ENCODE measurements at places on chromosomes 4 and X. TPM values are rescaled to one million over a fixed set of nuclear protein-coding genes. Genes with fewer than 3 reads are reported as not detected.

GRCh38 chr4:20538905-20539304 lies 161.4 kb upstream of the PACRGL start:
- no peak for DNase-seq

REPS2 gene
- 11.3 TPM for total RNA-seq

GRCh38 chr4:154506253-154506652 lies 14.7 kb upstream of the DCHS2 start:
- no peak for DNase-seq

HSFX4 gene
- not detected for total RNA-seq

DNA sequence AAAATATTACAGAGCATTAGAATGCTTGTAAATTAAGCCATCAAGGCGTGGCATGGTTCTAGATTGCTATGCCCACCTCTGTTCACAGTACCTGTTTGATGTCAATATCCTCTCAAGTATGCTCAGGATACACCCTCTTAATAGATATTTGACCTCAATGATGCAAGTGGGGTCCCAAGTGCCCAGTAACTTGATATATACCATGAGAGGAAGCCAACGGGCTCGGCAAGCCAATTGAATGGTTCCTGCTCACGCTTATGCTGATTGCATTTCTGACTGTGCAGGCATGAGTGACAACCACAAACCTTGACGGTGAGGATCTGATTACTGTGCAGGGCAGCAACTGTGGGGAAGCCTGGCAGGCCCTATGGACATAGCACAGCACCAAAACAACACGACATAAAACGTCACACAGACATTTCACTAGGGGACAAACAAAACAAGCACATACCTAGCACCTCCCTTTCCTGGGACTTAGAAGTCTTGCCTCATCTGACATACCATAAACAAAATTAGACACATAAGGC lies 179.1 kb upstream of the ETNPPL start:
- no peak for DNase-seq

DNA sequence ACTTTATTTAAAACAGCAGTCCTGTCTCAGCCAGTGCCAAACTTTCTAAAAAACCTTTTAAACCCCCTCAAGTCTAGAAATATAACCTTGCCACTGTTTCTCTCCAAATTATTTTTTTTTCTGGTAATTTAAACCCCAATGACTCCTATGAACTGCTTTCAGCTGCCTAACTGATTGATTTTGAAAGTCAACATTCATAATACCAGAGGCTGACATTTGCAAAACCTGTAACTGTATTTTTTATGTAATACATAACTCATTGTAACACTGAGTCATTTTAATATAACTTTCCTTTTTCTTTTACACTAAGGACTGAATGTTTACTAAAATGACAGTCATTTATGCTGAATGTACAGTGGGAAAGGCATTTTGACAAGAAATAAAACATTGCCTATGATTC lies 19.1 kb upstream of the EGFL6 start:
- DNase-seq, result no peak

GRCh38 chrX:68931345-68931744 lies 102.5 kb downstream of the EFNB1 start:
- peak; percentile 46 for DNase-seq

DNA sequence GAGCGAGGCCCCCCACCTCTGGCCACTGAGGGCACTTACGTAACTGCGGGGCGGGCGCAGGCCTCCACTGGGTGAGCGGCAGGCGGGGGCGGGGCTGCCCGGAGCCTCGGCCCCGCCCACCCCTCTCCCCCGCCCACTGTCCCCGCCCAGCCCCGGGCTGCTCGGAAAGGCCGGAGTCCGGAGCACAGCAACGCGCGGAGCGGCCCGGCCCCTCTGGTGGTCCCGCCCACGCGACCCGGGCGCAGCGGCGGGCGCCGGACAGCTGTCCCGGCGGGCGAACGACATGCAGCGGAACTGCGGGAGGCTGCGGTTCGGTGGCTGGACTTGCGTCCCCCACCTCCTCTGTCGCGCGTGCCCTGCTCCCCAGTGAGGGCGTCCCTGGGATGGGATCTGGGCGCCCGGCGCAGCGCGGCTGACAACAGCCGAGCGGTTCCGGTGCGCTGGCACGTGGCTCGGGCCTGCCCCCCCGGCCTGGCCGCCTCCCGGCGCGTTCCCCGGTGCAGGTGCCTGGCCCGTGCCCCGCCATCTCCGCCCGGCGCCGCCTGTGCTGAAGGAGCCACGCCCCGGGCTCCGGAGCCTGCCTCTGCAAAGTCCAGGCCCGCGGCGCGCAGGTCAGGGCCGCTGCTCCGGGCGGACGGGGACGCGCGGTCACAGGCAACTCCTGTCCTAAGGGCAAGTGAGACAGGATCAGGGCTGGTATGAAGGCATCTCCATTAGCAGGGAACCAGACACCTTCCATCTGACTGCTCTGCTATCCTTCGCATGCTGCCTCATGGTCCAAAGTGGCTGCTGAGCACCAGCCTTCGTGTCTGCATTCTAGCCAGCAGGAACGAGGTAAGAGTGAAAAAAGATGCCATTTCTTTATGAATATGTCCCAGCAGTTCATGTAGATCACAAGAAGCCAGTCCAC lies 21.8 kb upstream of the JAKMIP1 start:
- DNase-seq, result no peak

GRCh38 chr4:125801373-125801772 lies 486.6 kb downstream of the FAT4 start:
- DNase-seq, result no peak

DNA sequence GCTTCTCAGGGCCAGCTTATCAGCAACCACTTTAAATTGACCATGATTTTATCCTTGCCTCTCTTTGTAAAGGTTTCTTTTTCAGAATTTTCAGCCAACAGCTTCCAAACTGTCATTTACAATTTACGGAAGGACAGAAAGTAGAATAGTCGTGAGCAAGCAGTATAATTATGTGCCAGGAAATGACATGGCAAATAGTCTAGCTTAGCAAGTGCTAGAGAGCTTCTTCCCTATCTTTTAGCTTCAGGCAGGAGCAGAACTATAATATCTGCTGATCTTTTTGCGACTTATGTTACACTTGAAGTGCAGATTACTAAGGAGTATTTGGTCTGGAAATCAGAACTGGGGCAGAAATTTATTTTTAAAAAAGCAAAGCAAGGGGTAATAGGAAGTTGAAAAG lies 123.0 kb upstream of the AP1S2 start:
- no peak for DNase-seq

PKD2 gene
- total RNA-seq, result 11.6 TPM

GRCh38 chrX:40908026-40908425 lies 172.7 kb upstream of the MED14 start:
- no peak for DNase-seq

GRCh38 chr4:98125585-98125984 lies 17.7 kb downstream of the STPG2 start:
- no peak for DNase-seq
